ENCODE measurements at places on chromosomes 7 and 10.

GRCh38 chr10:83978681-83979383 is 160.5 kb upstream of the GHITM start:
- no peak for DNase-seq

DNA sequence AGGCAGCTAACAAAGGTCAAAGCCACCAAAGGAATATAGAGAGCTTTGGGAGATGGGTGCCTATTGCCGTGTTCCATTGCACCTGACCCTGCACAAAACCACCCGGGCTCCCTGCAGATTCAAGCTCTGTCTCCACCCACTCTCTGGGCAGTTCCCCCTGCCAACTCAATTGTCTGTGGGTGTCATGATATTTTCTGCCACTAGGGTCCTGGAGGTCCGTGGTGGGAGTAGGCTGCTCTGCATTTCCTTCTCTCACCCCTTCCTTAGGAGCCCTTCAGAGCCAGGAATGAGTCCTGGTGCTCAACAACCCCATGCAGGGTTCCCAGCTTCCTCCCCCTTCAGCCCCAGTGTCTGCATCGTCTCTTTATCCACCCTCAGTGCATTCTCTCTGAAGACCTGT is 34.1 kb downstream of the PNLIPRP2 start:
- no peak for DNase-seq

- no peak for DNase-seq
Observed at GRCh38 chr7:128944487-128945236, 6.9 kb downstream of the IRF5 start.

DNA sequence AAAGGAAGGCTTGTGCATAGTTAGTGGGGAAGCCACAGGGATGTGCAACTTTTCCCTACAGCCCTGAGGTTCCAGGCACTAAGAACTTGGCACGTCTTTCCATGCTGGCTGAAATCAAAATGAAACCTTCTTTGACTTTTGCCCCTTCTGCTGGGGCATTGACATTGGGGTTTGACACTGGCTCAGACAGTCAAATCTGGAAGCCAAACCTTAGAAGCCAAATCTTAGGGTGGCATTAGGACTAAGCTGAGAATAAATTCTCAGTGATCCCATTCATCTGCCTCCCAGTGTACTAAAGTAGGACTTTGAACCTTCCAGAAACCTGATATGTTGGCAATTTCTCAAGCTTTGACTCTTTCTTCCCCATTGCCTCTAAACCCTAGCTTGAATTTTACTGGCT is 31.3 kb upstream of the INSYN2A start:
- DNase-seq, result no peak

DNA sequence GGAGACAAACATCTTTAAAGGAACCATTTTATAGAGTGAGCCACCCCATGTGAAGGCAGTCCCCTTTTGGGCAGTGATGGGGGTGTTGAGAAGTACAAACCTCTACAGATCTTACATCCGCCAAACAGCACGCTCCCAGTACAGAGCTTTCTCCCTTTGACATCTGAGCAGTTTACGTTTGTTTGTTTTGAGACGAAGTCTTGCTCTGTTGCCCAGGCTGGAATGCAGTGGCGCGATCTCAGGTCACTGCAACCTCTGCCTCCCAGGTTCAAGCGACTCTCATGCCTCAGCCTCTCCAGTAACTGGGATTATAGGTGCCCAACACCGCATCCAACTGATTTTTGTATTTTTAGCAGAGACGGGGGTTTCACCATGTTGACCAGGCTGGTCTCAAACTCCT is 128.9 kb downstream of the CCDC3 start:
- DNase-seq, result no peak

GRCh38 chr10:26194275-26194674 is 22.3 kb upstream of the GAD2 start:
- no peak for DNase-seq

DNA sequence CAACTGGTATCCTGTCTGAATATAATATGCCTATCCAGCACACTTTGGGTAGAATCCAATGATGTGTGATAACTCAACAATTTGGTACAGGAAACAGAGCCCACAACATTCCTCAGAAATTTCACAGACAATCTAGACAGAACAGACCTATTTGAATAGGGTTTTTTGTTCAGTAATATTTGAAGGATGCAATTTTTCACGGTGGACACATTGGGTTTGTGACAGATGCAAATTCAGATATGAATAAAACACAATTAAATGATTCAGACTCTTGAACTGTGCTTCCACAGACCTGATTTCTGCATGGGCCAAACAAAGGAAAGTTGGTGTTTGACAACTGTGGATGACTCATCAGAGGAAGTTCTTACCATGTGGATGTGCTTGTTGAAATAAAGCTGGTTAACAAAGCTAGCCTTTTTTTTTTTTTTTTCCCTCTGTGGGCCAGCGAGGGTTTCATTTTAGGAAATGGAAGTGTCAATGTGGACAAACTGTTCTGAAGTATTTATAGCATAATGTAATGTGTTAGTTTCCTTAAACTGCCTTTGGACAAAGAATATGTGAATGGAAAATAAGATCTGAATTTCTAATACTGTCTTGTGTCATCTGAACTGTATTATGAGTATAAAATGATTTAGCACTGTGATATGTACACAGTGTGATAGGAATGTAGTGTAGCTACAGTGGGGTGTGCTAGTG is 43.2 kb upstream of the FAM133B start:
- no peak for DNase-seq

DNA sequence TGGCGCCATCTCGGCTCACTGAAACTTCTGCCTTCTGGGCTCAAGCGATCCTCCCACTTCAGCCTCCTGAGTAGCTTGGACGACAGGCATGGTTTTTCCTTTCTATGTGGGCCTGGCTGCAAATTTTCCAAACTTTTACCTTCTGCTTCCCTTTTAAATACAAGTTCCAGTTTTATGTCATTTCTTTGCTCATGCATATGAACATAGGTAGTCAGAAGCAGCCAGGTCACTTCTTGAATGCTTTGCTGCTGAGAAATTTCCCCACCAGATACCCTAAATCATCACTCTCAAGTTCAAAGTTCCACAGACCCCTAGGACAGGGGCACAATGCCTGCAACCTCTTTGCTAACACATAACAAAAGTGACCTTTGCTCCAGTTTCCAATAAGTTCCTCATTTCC is 21.6 kb upstream of the RPEL1 start:
- DNase-seq, result no peak

GRCh38 chr10:62681211-62681940 is 123.1 kb upstream of the ADO start:
- peak; percentile 62 for DNase-seq

- DNase-seq, result no peak
Observed at GRCh38 chr7:141884539-141885225, 31.5 kb upstream of the OR9A4 start.
